ENCODE measurements at places on chromosomes 16 and 17.

DNA sequence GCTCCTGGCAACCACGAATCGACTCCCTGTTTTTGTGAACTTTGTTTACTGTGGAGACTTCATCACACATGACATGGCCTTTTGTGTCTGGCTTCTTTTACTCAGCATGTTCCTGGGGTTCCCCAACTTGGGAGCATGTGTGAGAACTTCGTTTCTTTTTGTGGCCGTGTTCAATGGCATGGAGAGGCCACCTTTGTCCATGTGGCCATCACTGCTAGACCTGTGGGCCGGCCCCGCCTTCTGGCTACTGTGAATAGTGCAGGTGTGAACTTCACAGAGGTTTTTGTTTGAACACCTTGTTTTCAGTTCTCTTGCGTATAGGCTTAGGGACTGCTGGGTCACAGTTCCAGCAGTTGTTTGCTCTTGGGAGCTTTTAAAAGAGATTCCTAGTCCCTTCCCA is 5.7 kb upstream of the SLC38A8 start:
- H3K27ac ChIP-seq: no peak overlapping the region
- H3K4me1 ChIP-seq: no peaks in the 10 kb centered on the region
- no peak overlapping the region for H3K4me3 ChIP-seq
- no peaks in the 10 kb centered on the region for H3K36me3 ChIP-seq
- H3K27me3 ChIP-seq: no peaks in the 10 kb centered on the region

DNA sequence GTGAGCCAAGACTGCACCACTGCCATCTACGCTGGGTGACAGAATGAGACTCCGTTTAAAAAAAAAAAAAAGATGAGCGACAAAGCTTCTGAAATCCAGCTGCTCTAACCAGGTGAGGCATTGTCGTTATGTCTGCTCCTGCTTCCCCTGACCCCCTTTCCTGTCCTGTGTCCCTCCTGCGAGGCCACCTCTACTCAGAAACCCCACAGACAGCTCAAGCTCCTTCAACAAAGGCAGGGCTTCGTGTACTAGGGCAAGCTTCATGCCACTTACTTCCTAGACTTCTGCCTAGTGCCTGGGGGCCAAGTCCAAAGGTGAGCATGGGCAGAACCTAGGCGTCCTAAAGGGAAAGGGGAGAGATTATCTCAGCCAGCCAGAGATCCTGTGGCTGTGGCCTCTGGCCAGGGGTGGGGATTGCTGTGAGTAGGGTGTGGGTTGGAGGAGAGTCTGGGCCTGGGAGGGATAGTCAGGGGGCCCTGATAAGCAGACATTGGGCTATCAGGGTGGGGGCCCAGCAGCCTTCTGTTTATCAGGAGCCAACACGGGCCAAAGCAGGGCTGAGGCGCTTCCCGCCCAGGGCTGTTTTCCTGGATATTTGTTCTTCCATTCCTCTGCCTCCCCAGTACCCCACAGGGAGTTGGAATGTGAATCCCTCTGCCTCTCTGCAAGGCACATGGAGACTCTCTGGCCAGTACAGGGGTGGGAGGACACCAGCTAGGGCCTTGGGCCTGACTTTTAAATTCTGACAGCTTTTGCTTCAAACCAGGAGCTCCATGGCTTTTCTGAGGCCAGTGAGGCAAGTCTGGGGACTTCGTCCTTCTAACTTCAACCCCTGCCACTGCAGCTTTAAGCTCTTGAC is 10.4 kb downstream of the ERAL1 start:
- no peak for DNase-seq
- no peak overlapping the region for H3K27ac ChIP-seq
- H3K4me3 ChIP-seq: no peak overlapping the region
- H3K36me3 ChIP-seq: no peaks in the 10 kb centered on the region
- no peaks in the 10 kb centered on the region for H3K4me1 ChIP-seq
- no peaks in the 10 kb centered on the region for H3K27me3 ChIP-seq

- H3K4me1 ChIP-seq: peaks cover 43% of the 10 kb centered on the region
- H3K36me3 ChIP-seq: no peaks in the 10 kb centered on the region
- DNase-seq: peak; percentile 38
- H3K27ac ChIP-seq: peak overlapping the region; percentile 80
- no peak overlapping the region for H3K4me3 ChIP-seq
- no peaks in the 10 kb centered on the region for H3K27me3 ChIP-seq
Observed at GRCh38 chr17:31568539-31568938, 177.1 kb downstream of the RAB11FIP4 start.

DNA sequence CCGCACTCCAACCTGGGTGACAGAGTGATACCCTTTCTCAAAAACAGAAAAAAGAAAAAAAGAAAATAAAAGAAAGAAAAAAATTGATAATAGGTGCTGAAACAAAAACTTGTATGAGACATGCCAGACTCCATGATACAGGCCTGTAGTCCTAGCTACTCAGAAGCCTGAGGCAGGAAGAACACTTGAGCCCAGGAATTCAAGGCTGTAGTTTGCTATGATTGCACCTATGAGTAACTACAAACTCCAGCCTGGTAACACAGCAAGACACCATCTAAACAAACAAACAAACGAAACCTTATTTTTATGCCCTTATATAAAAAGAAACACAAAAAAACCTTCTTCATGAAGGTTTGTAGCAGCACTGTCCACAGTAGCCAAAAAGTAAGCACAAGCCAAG is 5.0 kb upstream of the CMTM4 start:
- H3K4me3 ChIP-seq: no peak overlapping the region
- DNase-seq: no peak
- no peak overlapping the region for H3K27ac ChIP-seq
- H3K27me3 ChIP-seq: no peaks in the 10 kb centered on the region
- H3K4me1 ChIP-seq: peaks cover 7% of the 10 kb centered on the region
- no peaks in the 10 kb centered on the region for H3K36me3 ChIP-seq

DNA sequence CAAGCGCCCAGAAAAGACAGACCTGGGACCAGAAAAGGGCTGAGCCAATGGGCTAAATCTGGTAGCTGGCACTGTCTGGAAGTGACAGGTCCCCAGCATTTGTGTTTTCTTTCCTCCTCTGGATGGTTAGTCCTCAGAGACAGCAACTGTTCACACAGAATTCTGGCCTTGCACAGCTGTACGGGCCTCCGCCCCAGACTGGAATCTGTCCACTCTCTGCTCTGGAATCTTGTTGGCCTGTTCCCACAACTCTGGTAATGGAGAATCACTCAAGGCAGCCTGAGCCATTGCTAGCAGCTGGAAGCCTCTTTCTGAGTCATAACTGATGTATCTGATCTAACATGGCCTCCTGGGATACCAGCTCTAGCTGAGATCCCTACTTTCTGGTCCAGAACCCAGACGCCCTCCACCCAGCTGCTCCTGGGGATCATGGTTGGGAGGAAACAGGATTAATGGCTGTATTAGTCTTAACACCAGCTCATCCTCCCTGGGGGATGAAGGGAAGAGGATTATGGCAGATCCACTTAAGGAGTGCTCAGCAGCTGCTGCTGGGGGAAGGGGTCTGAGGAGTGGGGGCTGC is 9.1 kb downstream of the ZNF668 start:
- peak overlapping the region; percentile 69 for H3K27ac ChIP-seq
- no peaks in the 10 kb centered on the region for H3K36me3 ChIP-seq
- DNase-seq: peak; percentile 69
- no peaks in the 10 kb centered on the region for H3K4me1 ChIP-seq
- no peaks in the 10 kb centered on the region for H3K27me3 ChIP-seq

- H3K4me1 ChIP-seq: no peaks in the 10 kb centered on the region
- no peaks in the 10 kb centered on the region for H3K36me3 ChIP-seq
Observed at GRCh38 chr17:37726248-37726647, 18.6 kb downstream of the HNF1B start.

DNA sequence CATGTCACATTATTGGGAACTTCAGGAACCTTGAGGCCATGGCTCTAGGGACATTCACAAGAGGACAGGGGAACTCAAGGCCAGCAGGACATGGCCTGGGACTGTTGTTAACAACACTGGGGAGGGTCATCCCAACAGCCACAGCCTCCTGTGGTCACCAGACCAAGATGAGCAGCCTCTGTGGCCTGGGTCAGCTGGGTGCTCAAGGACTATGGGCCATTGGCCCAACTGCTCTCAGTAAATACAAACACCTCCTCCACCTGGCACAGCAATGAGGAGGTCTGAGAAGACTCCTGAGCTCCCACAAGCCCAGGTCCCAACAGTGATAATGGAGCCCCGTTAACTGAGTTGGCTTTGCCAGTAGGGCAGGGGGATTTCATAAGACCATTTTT is 20.9 kb downstream of the KIFC3 start:
- DNase-seq: no peak
- H3K4me3 ChIP-seq: no peak overlapping the region
- no peaks in the 10 kb centered on the region for H3K4me1 ChIP-seq
- no peaks in the 10 kb centered on the region for H3K36me3 ChIP-seq
- H3K27ac ChIP-seq: no peak overlapping the region

DNA sequence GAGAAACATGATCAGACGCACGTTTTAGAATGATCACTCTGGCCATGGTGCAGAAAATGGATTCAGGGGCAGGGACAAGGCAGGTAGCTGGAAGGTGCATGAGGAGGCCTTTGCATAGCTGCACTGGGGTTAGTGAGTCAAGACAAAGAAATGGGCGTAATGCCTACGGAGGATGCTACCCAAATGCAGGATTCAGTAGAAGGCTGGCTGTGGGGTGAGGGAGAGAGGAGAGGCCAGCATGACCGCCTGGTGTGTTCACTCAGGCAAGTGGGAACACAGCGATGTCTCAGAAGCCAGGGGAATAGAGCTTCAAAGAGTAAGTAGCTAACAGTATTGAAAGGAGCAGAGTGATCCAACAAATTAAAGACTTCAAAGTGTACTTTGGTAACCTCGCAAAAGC is 31.2 kb downstream of the PMP22 start:
- no peak for DNase-seq
- no peaks in the 10 kb centered on the region for H3K4me1 ChIP-seq
- H3K27ac ChIP-seq: no peak overlapping the region

- no peaks in the 10 kb centered on the region for H3K4me1 ChIP-seq
- no peak overlapping the region for H3K27ac ChIP-seq
- no peaks in the 10 kb centered on the region for H3K27me3 ChIP-seq
- no peak for DNase-seq
Observed at GRCh38 chr17:3935825-3936355, 19.6 kb upstream of the P2RX1 start.

DNA sequence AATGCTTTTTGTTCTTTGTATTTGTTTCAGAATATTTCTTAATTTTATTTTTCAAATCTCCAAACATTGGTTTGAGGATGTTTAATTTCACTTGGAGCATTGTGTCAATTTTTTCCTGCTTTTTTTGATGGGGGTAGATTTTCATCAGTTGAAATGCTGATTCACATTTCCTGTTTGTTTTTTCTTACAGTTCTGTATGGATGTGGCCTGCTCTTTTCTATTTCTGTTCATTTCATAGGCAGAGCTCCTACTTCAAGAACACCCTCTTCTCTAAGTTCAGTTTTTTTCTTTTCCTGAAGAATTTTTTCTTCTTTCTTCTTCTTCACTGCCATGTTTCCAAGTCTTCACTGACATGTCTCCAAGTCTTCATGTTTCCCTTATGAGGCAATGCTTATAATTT is 8.8 kb downstream of the MBTD1 start:
- no peak for DNase-seq
- no peaks in the 10 kb centered on the region for H3K36me3 ChIP-seq
- H3K27ac ChIP-seq: no peak overlapping the region
- no peaks in the 10 kb centered on the region for H3K27me3 ChIP-seq
- no peak overlapping the region for H3K4me3 ChIP-seq

DNA sequence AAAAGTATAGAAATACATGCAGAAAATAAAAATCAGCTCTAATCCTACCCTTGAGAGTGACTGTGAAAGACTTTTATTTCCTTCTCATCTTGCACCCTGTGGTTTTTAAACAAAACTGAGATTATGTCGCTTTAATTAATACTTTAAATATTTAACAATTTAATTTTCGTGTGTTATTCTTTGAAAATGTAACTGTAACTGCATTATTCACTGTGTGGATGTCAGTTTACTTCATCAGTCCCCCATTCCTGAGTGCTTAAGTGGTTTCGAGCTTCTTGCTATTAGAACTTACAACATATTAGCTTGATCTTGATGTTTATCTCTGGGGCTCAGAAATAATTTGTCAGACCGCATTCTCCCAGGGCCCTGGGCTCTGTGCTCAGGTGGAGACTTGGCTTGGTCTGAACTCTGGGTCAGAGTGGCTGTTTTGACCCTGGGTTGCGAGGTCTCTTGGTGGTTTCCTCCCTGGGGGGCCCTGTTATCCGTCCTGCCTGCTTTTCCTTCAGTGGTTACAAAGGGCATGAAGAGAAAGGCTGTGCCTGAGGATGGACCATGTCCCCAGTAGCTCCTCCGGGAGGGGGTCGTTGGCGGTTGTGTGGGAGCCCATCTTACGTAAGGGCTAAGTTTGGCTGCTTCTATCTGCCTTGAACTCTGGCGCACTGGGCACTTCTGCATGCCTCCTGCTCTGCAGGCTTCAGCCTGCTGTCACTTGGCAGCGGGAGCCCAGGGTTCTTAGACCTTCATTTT is 25.7 kb downstream of the AKAP1 start:
- H3K4me3 ChIP-seq: no peak overlapping the region
- H3K4me1 ChIP-seq: no peaks in the 10 kb centered on the region
- H3K36me3 ChIP-seq: no peaks in the 10 kb centered on the region
- H3K27ac ChIP-seq: no peak overlapping the region

GRCh38 chr17:32503251-32504165 is 16.7 kb downstream of the CDK5R1 start:
- H3K27ac ChIP-seq: no peak overlapping the region
- no peaks in the 10 kb centered on the region for H3K4me1 ChIP-seq
- no peaks in the 10 kb centered on the region for H3K36me3 ChIP-seq
- no peak overlapping the region for H3K4me3 ChIP-seq

- no peaks in the 10 kb centered on the region for H3K36me3 ChIP-seq
- no peaks in the 10 kb centered on the region for H3K4me1 ChIP-seq
- DNase-seq: no peak
- peak within 1 kb of the TSS; percentile 65 for H3K4me3 ChIP-seq
Observed at GRCh38 chr17:28042657-28042720, at the start of gene NLK. Gene NLK (plus strand): TSS chr17:28042677. CDS start chr17:28042874, 197 bp downstream.

- H3K4me3 ChIP-seq: no peak overlapping the region
- DNase-seq: peak; percentile 23
- H3K27ac ChIP-seq: no peak overlapping the region
- H3K36me3 ChIP-seq: no peaks in the 10 kb centered on the region
- H3K4me1 ChIP-seq: no peaks in the 10 kb centered on the region
Observed at GRCh38 chr17:57215317-57215716, 41.0 kb upstream of the MSI2 start.

GRCh38 chr16:29995911-29996765 is at the start of gene INO80E:
Gene INO80E (plus strand): TSS chr16:29996241. CDS start chr16:29996311, 70 bp downstream.
- DNase-seq: peak; percentile 99
- peak within 1 kb of the TSS; percentile 96 for H3K4me3 ChIP-seq
- peak within 1 kb of the TSS; percentile 96 for H3K27ac ChIP-seq
- H3K4me1 ChIP-seq: peaks cover 8% of the 10 kb centered on the region
- no peaks in the 10 kb centered on the region for H3K27me3 ChIP-seq

DNA sequence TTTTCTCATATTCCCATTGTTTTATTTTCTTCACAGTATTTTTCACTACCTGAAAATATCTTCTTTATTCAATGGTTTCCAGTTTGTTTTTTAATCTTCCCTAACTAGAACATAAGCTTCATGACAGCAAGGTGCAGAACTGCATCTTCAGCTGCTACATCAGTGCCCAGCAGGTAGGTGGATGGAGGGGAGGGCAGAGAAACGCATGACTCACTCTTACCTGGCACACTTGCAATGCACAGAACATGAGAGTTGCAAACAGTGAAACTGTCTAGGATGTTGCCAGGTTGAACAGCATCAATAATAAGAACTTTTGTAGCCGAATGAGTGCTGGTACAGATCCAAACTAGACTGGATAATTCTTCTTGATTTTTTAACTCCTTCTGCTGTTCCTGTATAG is 127.1 kb downstream of the SPAG9 start:
- H3K4me1 ChIP-seq: no peaks in the 10 kb centered on the region
- H3K27ac ChIP-seq: no peak overlapping the region
- no peaks in the 10 kb centered on the region for H3K27me3 ChIP-seq
- DNase-seq: no peak
- H3K36me3 ChIP-seq: no peaks in the 10 kb centered on the region
- no peak overlapping the region for H3K4me3 ChIP-seq
